ENCODE measurements at places on chromosomes 3 and 15.

DNA sequence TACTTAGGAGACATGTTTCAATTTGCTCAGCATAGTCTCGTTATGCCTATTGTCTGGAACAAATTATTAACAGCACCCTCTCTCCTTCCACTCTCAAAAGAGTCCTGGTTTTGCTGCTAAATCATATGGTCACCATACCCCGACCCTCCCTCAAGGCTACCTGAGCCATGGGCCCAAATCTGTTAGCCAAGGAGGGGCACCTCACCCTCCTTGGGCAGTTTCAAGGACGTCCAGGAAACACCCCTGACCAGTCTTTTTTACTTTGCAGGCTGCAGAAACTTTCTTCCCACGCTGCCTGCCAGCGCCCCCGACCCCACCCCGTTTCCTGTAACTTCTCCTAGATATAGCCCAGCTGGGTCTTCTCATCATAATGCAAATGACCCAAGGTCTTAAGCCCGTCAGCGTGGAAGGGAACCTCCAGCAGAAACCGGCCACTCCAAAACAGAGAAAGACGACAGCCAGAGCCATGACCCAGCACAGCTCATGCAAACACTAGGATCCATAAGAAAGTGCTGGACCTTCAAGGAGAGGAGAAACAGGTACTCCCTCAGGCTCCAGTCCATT, 62.3 kb downstream of the ADCY5 start:
- no peak for DNase-seq

- no peak for DNase-seq
Measured at GRCh38 chr15:49964061-49964460, 155.0 kb downstream of the ATP8B4 start.

- DNase-seq: no peak
Measured at GRCh38 chr3:58013099-58013498, 4.9 kb downstream of the FLNB start.

DNA sequence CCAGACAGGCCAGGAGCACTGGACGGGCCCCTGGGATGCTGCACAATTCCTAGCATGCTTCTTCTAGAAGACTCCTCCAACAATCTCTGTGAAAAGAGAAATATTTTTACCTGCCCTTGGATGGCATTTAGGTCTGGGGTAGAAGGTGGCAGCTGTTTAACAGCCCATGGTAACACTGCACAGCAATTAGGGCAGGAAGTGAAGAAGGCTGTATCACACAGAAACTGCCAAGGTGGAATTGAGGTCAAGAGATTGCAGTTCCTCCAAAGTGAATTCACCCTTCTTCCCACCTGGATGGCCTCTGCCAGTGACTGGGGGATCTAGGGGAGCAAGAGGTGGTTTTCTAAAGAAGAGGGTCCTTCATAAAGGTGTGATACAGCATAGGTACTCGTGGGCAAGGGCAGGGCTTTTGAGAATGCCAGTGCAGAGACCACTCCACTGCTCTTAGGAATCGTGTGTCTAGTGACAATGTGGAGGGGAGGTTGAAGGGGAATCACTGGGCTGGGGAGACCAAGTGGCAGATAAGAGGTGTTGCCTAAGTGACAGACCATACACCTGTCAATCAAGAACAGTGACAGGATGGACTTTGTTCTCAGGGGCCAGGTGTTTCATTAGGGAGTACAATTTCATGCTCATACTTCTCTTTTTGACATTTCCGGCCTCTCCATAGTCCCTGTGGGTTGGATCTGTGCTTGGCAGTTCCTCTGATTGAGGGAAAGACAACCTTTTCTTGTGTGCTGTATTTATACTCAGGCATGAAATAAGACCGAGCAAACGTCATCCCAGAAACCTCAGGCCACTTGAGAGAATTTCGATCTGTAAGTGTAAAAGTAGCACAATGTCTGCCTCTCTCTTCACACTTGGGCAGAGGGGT, 83.5 kb upstream of the BCL6 start:
- no peak for DNase-seq

GRCh38 chr3:45673273-45673672, 15.9 kb upstream of the SACM1L start:
- no peak for DNase-seq

DNA sequence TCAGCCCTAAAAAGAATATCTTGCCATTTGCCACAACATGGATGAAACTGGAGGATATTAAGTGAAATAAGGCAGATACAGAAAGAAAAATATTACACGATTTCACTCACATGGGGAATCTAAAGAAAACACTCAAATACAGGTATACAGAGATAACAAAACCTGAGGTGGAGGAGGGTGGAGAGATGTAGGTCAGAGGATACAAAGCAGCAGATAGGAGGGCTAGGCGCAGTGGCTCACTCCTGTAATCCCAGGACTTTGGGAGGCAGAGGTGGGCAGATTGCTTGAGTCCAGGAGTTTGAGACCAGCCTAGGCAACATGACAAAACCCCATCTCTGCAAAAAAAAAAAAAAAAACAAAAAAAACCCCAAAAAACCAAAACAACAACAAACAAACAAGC, 23.2 kb upstream of the SRPRB start:
- DNase-seq: no peak

DNA sequence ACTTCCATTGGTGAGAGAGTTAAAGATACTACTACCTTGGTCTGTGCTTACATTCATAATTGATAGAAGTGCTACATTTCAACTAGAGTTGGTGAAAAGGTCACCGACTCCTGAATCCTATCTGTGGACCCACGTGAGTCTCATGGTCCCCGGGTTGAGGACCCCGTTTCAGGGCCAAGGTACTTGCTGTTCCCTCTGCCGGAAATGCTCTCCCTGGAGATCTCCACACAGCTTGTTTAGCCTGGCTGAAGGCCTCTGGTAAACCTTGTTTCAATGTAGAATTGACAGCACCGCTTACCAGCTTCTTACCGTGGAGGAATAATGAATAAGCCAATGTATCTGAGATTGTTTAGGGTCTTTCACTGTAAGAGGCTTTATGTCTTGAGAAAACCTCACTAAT, 226.0 kb upstream of the GOLGA6L4 start:
- no peak for DNase-seq

DNA sequence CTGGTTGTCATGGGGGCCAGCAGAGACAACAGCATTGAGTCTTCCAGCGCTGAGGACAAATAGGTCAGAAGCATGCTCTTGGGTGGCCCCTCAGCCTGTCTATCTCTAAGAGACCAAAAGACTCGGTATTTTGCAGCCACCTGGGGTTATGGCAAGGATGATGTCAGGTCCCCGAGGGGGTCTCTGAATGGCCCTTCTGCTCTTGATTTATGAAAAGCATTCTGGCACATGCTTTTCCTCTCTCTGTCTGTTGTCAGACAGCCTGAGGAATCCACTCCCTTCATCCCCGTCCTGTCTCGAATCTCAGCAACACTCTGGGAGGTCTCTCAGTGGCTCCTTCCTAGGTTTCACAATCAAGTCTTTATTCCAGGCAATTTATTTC, 156.6 kb upstream of the RGMA start:
- DNase-seq: no peak

- peak; percentile 2 for DNase-seq
Measured at GRCh38 chr3:354432-354831, 157.9 kb downstream of the CHL1 start.

DNA sequence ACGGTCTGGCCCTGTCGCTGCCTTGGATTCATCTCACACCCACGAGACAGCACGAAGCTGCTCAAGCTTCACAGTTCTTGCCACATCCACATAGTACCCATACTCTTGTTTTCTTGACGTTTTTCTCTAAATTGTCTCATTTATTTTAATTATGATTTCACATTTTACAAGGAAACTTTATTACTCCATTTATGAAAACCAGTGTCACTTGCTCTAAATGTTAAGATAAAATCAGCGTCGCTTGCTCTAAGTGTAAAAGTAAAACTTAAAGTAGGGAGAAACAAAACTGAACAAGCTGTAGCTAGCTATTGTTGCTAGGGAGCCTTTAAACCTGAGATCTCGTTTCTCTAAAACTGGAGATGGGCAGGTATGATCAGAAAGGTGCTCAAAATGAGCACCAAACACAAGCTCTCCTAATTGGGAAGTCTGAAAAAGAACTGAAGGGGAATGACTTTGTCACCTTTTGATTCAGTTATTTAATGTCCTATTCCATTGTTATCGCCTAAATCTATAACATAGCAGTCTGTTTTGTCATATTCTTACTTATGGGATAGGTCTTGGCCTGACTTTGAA, 680 bp downstream of the IFT122 start:
- DNase-seq: no peak

DNA sequence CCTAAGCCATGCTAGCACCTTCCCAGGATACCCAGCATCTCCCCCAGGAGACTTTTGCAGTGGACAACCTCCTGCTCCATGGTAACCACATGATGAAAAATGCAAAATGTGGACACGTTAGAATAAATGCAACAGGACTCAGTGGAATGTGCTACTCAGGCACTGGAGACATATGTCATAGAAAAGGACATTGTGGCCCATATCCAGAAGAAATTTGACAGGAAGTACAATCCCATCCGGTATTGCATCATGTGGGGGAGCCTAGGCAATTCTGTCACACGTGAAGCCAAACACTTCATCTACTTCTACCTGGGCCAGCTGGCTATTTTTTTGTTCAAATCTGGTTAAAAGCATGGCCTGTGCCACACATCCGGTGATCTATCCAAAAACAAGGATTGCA, 227.2 kb upstream of the GPR149 start:
- no peak for DNase-seq

DNA sequence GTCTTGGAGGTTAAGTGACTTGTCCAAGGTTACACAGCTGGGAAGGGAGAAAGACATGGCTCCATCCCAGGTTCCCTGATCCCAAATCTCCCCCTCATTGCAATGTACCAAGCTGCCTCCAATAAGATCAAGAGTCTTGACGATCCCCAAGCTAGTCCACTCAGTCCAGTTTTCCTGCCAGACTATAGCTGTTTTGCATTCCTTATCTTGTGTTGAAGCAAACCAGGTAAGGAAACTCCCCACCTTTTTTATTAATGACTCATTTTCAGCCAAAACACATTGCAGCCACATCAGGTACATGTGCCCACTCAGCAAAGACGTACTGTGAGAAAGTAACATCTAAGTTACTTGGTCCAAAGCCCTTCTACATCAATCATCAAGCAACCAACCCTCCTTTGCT, 41.9 kb downstream of the LIPC start:
- DNase-seq: no peak

DNA sequence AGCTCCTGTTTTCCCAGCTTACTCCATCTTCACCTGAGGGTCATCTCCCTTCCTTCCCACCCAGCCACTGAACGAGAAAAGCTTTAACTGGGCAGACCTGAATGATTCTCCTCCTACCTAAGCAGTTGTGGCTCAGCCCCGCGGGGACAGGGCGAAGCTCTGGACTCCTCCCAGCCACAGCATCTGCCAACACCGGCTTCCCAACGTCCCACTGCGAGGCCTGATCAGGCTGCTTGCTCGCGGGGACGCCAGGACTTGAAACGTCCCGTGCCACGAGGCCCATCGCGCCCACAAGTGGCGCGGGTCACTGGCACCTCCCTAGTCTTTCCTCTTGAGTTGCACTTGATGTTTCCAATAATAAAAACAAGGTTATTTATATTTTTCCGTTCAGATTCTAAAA, at the start of gene SPATA16:
TSS of gene SPATA16 (minus strand) at position 250 of the 400 bp plus-strand sequence. CDS start 23,504 bp downstream, outside the sequence.
- no peak for DNase-seq

GRCh38 chr15:51348688-51349087, 7.2 kb downstream of the GLDN start:
- DNase-seq: no peak

- no peak for DNase-seq
Measured at GRCh38 chr3:139985576-139985975, 50.6 kb downstream of the CLSTN2 start.

GRCh38 chr3:122898298-122898697, 103.4 kb downstream of the SLC49A4 start:
- no peak for DNase-seq

GRCh38 chr15:31262143-31262530, 64.5 kb upstream of the KLF13 start:
- DNase-seq: no peak

- no peak for DNase-seq
Measured at GRCh38 chr15:101027920-101028319, 108.8 kb downstream of the LRRK1 start.

GRCh38 chr3:161770484-161771386, 274.1 kb downstream of the OTOL1 start:
- DNase-seq: no peak

GRCh38 chr15:41630616-41631217, 29.5 kb upstream of the MGA start:
- no peak for DNase-seq

DNA sequence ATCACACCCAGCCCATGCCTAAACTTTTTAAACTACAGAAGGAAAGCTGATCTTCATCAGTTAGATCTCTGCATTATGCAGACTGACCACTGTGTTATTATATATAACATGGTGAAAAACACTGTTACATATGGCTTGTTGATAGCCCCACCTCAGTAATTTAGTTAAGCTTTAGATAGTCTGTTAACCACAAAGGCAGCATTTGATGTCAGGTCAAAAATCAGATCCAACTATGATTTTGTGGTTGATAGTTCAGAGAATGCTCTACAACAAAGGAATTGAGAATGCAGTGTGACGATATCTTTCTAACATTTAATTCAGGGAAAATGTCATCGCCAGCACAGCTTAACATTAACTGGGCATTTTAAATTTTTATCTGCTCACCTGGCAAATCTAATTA, 37.7 kb upstream of the LMOD3 start:
- DNase-seq: no peak

- DNase-seq: no peak
Measured at GRCh38 chr15:33027306-33028035, 167.0 kb downstream of the FMN1 start.

DNA sequence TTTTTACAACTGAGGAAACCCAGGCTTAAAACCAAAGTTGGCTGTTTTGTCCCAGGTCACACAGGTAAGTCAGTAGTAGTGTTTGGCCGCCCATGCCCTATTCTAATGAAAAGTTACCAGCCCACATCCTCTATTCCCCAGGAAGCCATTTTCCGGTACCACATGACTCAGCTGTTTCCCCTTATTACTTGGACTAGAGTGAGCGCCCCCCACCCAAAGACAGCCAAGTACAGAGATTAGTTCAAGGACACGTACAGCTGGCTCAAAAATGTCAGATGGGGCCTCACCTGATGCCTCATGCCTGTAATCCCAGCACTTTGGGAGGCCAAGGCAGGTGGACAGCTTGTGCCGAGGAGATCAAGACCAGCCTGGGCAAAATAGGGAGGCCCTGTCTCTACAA, 8.5 kb upstream of the KLHL6 start:
- DNase-seq: no peak

GRCh38 chr15:63877713-63878271, 44.0 kb upstream of the HERC1 start:
- no peak for DNase-seq

DNA sequence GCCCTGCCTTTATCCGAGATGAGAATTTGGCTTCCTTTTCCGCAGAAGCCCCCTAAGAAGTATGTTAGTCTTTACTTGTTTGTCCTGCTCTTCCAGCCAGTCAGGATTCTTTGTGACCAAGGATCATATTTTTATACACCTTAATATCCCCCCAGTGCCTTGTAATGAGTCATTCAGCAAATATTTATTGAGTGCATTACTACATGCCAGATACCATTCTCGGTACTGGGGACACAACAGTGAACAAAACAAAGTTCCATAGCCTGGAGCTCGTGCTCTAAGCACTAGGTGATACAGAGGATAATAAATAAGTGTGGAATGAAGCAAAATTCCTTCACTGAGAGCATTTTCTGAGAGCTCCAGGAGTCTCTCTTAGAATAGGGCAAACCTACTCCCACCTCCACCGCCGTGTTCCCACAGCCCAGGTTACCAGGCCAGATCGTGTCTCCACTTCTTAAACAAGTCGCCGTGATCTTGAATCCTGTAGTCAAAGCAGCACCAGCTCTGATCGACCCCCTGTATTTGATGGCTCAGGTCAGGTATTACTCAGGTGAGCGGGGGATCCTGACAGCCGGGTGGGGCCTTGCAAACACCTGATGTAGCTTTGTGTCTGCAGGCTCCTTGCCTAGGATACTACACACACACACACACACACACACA, 18.5 kb downstream of the TTC21A start:
- DNase-seq: no peak
